Anterior cingulate cortex (tissue), 58 donors: ENCODE measurements at places on chromosomes 16 and 17.

DNA sequence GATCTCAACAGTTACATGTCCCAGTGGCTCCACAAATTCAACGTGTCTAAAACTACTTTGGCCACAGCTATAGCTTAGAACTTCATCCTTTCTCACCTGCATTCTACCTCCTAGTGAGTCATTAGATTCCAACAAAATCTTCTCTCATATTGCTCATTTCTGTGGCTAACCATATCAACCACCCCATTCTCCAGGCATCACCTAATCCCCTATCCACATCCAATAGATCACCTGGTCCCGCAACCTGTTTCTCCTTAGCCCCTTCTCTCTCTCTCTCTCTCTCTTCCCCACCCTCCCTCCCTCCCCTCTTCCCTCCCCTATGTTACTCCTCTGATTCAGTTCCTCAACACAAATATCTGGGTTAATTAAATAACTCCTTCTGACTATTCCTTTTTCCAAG, 64.6 kb downstream of the ANKFN1 start:
- DNase-seq = no peak

- no peak for DNase-seq
Measured at GRCh38 chr17:35432176-35433074, at the start of gene SLFN12. TSS of gene SLFN12 (minus strand) at chr17:35432500. CDS start at chr17:35423028, 9,472 bp downstream.

- no peak for DNase-seq
Measured at GRCh38 chr16:57982385-57982784, 11.5 kb upstream of the CNGB1 start.

GRCh38 chr17:45820052-45820780, 24.5 kb upstream of the SPPL2C start:
- no peak for DNase-seq

DNA sequence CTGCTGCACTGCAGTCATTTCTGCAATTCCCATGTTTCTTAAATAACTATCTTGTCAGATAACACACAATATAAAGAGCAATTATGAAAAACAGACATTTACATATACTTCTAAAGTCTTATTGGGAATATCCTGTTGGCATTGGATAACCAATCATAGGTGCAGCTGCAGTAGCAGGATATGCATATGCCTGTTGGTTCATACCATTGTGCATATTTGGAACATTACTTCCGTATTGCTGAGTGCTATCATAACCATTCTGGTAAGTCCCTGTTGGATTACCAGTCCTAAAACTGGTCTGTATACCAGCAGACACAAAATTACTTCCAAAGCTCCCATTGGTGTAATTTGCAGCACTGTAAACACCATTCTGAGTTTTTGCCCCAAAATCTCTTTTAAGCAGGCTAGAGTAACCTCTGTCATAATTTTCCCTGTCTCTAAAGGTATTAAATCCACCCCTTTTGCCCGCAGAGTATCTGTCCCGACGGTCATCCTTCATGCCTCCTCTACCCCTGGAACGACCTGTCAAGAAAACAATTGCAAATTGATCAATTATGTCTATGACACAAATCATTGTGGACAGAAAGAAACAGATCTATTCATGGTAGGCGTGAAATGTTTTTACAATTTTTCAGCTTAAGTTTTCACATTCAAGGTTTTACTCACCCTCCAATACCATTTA, 3.1 kb upstream of the POLG2 start:
- DNase-seq = no peak

GRCh38 chr17:44464037-44464436, 39.2 kb downstream of the GPATCH8 start:
- no peak for DNase-seq

GRCh38 chr17:56108811-56109284, 44.4 kb upstream of the ANKFN1 start:
- no peak for DNase-seq

- DNase-seq = no peak
Measured at GRCh38 chr17:39569126-39569525, 38.6 kb downstream of the NEUROD2 start.

GRCh38 chr17:68641276-68642117, 40.3 kb upstream of the FAM20A start:
- no peak for DNase-seq

- DNase-seq = no peak
Measured at GRCh38 chr16:78925083-78925767, 675.3 kb downstream of the MAF start.

GRCh38 chr17:18980682-18981334, 23.8 kb downstream of the FAM83G start:
- DNase-seq = no peak

DNA sequence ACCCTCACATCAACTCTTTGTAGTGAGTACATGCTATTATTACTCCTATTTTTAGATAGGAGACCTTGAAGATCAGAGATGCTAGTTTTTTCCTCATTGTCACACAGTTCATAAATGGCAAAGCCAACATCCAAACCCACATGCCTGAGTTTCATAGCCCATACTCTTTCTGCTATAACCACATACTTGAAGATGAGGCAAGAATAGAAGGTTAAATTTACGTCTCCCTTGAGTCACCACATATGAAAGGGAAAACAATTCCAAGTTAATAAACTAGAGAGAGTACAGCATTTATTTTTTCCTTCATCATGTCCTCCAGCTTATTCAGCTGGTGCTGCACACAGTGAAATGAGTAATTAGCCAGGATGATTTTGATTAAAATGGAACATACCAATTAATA, 23.7 kb downstream of the NUDT7 start:
- DNase-seq = no peak

GRCh38 chr16:47634727-47635126, 173.6 kb downstream of the PHKB start:
- DNase-seq = no peak

DNA sequence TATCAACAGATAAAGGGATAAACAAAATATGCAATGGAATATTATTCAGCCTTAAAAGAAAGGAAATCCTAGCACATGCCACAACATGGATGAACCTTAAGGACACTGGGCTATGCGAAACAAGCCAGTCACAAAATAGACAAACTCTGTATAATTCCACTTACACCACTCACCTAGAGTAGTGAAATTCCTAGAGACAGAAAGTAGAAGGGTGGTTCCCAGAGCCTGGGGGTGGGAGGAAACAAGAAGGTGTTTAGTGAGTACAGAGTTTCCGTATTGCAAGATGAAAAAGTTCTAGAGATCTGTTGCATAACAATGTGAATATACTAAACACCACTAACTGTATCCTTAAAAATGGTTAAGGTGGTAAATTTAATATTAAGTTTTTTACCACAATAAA, 10.0 kb downstream of the SPOP start:
- no peak for DNase-seq

DNA sequence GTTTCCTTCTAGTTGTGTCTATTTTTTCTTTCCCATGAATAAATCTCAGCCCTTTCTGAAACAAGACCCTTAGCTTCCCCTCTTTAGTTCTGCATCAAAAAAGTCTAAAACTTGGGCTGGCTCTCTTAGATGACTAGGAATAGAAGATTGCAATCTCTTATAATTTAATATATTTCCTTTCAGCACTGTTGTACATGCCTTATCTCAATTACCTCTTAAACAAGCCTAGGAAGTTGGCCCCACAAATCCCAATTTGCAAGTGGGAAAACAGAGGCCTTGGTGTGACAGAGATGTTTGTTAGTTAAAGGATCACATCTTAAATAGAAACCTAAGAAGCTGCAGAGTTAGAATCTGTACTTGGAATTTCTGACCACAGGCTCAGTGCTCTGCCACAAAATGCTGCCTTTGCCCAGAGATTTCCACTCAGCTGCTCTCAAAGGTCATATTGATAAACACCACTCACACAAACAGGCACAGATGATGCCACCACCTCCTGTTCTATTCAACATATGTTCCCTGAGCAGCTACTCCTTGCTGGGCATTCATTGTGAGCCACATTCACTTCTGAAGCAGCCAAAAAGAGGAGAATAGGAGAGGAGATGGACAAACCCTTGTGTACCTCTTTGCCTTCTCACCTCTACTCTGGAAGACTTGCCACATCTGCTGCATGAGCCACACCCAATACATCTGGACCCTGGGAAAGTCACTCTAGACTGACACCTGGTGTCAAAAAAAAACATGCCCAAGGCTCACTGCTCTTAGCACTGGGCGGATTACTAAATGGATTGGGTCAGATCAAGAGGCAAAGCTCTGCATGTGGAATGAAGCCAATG, 5.5 kb downstream of the CCDC182 start:
- no peak for DNase-seq

- no peak for DNase-seq
Measured at GRCh38 chr17:39658346-39658745, 6.8 kb upstream of the TCAP start.
